CD4-positive, alpha-beta T cell treated with Interleukin-17A for 1 hour (primary cell): ENCODE measurements at places on chromosomes 1 and 21.

DNA sequence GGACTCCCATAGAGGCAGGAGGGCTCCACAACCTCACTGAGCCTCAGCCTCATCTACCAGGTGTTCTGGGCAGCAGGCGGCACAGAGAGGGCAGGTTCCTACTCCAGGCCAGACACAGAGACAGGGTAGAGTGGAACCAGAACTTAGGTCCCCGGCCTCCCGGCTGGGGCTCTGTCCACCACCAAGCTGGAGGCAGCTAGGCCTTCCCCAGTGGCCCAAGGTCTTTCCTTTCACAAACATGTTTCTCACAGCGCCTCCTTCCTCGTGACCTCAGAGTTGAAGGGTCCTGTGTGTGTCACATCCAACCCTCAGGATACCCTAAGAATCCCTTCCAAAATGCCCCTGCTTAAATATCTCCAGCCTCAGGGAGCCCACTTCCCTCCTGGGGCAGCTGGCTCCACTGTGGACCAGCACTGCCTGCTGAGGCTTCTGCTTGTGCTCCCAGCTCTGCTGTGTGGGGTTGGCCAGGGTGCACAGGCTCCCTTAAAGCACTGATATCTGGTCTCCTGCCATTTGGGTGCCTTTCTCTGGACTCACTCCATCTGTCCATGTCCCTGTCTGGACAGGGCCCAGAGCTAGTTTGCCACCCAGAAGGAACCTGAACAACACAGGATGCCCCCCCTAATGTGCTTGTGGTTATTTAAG, 33.2 kb upstream of the MAGOH start:
- DNase-seq, result no peak

GRCh38 chr1:47432071-47433036, 5.5 kb upstream of the FOXD2 start:
- peak; percentile 64 for DNase-seq

DNA sequence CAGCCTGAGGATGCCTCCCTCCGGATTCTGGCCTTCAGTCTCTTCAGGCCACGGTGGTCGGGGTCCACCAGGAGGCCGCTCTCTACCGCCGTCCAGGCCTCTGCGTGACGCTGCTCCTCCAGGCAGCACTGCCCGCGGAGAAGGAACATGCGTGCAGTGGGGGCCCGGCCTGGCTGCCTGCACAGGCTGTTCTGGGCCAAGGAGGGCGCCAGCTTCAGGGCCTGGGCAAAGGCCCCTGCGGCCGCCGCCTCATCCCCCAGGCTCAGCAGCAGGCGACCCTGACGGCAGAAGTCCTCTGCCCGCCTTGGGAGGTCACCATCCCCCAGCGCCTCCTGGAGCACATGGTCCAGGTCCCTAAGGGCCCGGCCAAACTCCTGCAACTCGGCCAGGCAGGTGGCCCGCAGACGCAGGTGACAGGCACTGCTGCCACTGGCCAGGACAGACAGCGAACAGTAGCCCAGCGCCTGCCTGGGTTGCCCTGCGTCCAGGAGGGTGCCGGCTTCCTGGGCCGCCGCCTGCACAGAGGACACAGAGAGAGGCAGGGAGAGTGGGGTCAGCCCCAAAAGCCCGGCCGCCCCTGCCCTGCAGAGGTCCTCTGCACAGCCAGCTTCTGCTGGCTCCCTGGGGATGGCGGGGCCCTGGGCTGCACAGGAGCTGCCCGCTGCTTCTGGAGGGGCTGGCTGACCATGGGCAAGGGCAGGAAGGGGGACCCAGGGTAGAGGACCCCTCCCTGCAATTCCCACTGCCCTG, 8.7 kb upstream of the MMEL1 start:
- DNase-seq, result no peak

- no peak for DNase-seq
Observed at GRCh38 chr1:116460261-116460660, 87.2 kb downstream of the ATP1A1 start.

DNA sequence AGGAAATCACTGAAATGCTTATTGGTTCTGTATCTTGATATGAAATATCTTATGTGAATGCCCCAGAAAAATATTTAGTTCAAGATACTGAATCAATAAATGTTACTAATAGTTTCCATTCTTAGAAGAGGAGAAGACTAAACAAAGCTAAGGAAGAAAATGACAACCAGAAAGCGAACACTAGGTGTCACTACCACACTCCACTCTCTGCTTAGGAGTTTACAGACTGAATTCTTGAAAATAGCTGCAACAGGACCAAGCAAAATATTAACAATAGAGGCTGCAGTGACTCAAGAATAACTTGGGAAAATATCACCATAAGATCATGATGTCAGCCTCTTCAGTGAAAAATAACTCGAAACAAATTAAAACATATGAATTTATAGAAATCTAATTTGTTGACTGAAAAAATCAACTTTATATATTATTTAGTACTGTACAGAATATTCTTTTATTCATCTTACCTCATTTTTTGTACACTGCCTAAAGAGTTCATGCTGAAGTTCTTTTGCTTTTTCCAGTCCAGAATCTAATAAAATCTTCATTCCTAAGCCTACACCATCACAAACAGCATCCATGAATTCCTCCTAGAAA, 61.6 kb downstream of the KIF14 start:
- peak; percentile 46 for DNase-seq

GRCh38 chr1:67687649-67688048, 2.6 kb downstream of the GADD45A start:
- no peak for DNase-seq

- no peak for DNase-seq
Observed at GRCh38 chr1:8421721-8422120, 103.8 kb downstream of the SLC45A1 start.

- peak; percentile 67 for DNase-seq
Observed at GRCh38 chr1:21368515-21369289, 71.2 kb upstream of the NBPF3 start.
